ENCODE measurements at places on chromosomes 6 and 20.

- DNase-seq, result no peak
Observed at GRCh38 chr6:2129182-2129621, 116.2 kb downstream of the GMDS start.

DNA sequence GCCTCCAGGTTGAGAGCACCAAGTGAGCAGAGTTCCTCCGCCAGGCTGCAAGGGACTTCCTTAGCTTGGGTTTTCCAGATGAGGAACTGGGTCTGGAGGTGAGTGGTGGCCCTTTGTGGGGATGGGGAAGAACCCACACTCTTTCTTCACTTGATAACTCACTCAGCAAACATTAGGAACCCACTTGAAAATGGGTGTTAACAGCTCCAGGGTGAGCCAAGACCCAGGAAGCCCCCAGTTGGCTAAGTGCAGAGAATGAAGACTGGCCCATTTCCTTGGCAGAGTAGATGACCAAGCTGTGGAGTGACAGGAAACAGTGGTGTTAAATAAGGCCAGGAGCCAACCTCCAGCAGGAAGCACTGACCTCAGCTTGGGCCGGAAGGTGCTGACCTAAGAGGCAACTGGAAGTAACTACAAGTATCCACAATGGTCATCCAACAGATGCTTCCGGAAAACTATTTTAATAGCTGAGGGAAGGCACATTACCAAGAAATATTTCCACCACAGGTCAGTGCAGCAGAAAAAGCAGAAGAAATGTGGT is 22.7 kb downstream of the MRPL14 start:
- no peak for DNase-seq

- no peak for DNase-seq
Observed at GRCh38 chr20:38095017-38095686, 61.6 kb downstream of the RPRD1B start.

- no peak for DNase-seq
Observed at GRCh38 chr6:103183831-103184411, 1675.8 kb downstream of the HACE1 start.

DNA sequence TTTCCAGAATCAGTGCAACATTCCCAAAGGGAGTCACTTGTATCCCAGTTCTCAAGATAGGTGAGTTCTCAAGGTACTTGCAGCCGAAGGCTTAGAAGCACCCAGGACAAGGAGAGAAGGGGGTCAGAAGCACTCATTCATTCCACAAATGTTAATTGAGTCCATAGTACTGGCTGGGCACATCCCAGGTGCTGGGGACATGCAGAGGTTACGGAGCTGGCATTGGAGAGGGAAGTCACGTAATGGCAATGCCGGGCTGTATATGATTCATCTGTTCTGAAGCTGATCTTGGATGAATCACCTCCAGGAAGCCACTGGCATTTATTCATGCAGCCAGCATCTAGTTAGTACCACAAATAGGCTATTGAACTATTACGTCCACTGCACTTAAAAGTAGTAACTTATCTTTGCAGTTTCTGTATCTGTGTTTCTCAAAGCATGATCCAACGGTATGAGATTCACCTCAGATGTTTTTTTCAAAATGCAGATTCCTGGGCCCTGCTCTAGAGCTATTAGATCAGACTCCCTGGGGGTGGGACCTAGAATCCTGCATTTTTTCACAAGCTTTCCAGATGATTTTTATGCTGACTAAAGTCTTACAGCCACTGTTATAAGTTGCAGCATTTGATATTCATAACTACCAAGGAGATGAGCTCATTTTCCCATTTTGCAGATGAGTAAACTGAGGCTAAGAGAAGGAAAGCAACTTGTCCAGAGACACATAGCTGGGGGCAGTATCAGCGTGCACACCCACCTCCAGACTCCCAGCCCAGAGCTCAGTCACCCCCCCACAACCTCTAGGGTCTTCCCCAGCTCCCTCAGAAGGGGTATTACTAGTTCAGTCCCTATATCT is 44.1 kb upstream of the ID1 start:
- DNase-seq, result no peak

DNA sequence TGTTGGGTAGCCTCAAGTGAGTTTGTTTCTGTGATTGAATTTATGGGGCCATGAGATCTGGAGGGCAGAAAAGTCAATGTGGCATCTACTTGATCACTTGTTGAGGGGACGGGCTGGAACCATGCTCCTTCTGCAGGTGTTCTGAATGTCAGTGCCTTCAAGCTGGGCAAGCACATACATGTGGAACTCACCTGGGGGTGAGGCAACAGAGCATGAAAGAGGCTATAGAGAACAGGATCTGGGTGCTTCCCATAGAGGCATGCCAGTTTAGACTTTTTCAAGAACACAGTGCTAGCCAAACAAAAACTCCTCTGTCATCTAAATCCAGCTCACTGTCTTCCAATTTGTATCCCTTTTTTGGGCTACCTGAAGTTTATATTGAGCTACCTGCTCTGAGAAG is 77.8 kb upstream of the SLC35B3 start:
- no peak for DNase-seq

GRCh38 chr6:85660181-85660611 is 17.5 kb upstream of the SYNCRIP start:
- no peak for DNase-seq

- DNase-seq, result no peak
Observed at GRCh38 chr6:3654898-3655297, 96.6 kb downstream of the PXDC1 start.

DNA sequence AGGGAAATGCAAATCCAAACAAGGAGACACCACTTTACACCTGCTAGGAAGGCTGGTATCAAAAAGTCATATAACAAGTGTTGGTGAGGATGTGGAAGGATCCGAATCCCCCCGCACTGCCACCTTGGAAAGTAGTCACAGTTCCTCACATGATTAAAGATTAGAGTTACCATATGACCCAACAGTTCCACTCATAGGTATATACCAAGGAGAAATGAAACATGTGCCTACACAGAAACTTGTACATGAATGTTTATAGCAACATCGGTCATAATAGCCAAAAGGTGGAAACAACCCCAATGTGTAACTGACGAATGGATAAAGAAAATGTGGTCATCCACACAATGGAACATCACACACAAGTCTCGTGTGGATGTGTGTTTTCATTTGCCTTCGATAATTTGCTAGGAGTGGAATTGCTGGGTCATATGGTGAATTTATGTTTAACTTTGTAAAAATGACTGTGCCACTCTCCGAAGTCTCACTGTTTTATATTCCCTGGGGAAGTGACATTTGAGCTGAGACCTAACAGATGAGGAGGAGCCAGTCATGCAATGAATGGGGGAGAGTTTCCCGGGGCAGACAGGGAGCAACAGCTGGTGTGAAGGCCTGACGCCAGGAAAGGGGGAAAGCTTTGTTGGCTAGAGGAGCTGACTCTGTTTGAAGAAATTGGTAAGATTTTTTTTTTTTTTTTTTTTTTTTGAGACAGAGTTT is 125.9 kb upstream of the MLN start:
- DNase-seq, result no peak

DNA sequence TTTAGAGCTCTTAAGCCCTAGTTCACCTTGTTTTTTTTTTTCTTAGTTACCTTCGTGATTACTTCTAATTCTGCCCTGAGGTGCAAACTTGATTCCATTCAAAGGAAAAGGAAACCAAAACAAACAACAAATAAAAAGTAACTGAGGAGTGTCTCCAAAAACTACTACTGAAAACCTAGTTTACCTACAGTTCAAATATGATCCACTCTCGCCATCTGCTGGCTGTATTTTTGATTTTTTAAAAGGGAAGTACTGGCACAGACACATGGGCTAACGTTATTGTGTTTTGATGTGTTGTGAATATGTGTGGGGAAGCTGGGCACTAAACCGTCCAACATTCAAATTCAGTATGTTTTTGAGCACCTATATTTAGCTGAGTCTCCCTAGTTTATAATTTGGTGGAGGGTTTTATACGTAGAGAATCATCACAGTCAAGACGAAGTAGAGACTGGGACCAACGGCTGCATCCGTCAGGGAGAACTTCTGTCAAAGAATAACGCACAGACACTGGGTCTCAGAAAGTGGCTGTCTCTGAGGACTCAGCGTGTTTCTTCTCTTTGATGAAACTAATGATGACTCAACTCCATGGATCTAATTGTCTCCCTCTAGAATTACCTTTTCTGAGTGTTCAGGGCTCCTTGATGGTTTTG is 373.5 kb upstream of the BTBD3 start:
- no peak for DNase-seq

DNA sequence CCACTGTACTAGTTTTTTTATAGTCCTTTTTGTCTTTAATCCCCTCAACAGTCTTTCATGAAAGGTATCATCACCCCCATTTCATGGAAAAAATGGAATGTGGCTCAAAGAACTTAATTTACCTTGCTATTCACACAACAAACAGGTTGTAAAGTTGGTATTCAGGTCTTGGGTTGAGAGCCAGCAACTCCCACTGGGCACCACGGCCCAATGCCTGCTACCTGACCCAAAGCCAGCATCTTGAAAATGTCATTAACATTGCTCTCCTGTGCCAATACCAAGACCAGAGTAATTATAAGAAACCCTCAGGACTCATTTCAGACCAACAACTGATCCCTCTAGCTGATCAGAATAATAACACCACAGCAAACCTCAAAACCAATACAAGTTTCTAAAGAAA is 75.7 kb downstream of the METTL24 start:
- no peak for DNase-seq

DNA sequence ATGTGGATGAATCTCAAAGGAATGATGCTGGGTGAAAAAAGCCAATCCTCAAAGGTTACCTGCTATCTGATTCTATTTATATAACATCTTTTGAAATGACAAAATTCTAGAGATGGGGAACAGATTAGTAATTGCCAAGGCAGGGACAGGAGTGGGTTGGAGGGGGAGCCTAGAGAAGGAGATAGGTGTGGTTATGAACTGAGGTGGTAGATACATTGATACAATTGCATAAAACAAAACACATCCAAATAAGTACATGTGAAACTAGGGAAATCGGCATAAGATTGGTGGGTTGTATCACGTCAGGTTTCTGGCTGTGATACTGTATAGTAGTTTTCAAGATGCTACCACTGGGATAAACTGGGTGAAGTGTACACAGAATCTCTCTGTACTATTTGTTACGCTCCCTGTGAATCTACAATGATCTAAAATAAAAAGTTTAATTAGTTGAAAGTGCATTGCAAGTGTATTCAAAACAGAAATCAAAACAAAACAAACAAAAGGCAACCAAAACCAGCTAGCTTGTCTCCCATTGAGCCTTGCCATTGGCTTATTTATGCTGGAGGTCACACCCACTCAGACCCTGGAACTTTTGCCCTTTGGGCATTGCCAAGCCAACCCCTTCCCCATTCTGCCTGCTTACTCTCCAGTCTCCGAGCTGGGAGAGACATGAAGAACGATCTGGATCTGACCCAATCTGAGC is 27.8 kb downstream of the PPP1R16B start:
- DNase-seq, result no peak

- DNase-seq, result no peak
Observed at GRCh38 chr20:50347284-50348063, 156.8 kb downstream of the CEBPB start.

DNA sequence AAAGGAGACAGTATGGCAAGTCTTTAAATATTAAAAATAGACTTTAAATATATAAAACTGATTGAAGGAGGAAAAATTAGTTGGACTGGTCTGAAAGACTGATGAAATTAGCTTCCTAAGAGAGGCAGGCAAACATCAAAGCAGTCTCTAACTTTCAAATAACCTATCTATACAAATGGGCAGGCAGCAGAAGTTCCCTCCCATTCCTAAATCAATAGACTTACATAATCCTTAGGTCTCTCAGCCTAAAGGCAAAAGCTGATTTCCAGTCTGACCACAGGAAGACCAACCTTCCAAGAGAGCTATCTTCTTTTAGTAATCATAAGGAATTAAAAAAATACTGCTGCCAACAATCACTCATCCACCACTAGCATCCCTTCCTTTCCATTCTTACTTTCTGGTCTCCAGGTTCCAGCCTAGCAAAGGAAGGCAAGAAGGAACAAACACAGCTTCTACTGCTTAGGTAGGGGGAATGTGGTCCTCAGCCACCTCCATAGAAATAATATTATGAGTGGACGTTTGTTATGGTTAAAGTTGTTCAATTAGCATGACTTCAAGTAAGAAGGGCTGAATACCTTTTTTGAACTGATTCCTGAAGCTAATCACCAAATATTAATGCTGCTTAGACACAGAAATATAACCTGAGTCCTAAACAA is 44.1 kb downstream of the SESN1 start:
- DNase-seq, result no peak

GRCh38 chr6:137866200-137866913 is 702 bp upstream of the TNFAIP3 start:
- no peak for DNase-seq

DNA sequence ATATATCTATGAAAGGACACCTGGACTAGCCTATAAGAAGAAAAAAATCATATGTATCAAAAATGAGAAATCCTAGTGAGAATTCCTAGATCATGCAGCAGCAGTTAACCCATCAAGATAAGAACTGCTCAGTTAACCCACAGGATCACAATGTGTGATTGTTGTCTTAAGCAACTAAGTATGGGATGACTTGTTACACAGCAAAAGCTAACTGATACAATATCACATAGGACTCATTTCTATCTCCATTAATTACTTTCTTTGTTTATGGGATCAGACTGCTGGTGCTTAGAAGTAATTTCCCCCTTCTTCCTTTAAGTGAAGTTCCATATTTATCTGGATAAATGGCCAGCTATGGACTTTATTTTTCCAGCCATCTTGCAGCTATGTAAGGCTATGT is 280.8 kb upstream of the MARCKS start:
- no peak for DNase-seq

DNA sequence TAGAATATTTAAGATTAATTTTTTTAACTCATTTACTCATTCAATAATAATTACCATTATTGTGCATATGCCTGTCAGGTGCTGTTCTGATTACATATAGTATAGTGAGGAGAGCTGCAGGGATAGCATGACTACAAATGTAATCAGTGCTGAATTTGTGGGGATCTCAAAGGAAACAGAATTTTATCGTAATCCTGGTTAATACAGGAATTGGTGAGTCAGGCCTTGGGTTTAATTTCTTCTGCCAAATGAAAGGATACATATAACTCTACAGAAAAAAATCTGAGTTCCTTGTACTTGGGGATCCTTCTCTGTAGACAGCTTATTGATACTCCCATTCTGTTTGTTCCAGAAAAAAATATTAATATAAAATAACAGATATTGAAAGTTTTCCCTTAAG is 297.2 kb downstream of the GJA1 start:
- no peak for DNase-seq

GRCh38 chr6:54876365-54876764 is 29.8 kb downstream of the FAM83B start:
- no peak for DNase-seq

- no peak for DNase-seq
Observed at GRCh38 chr6:114404339-114404955, 61.6 kb upstream of the HS3ST5 start.

All from stimulated activated CD8-positive, alpha-beta memory T cell treated with anti-CD3 and anti-CD28 coated beads, Interleukin-7, amount 100 ng/mL, for 4 hours (primary cell).